Hindlimb muscle (tissue), 1 donor: ENCODE measurements at places on chromosomes 5 and 9. TPM values are rescaled to one million over a fixed set of nuclear protein-coding genes. Genes with fewer than 3 reads are reported as not detected.

Gene CCDC180
- 7.9 TPM for polyA plus RNA-seq

Gene FSD1L
- polyA plus RNA-seq = 18.1 TPM

Gene LRSAM1
- polyA plus RNA-seq = 16.9 TPM

Gene ANKDD1B
- 0.75 TPM for polyA plus RNA-seq

Gene CA9
- polyA plus RNA-seq = 0.50 TPM

Gene AFAP1L1
- polyA plus RNA-seq = 129 TPM

Gene OR1J2
- polyA plus RNA-seq = not detected

Gene C5orf47
- not detected for polyA plus RNA-seq

Gene PCDHA13
- polyA plus RNA-seq = 0.21 TPM

Gene BRINP1
- 0.12 TPM for polyA plus RNA-seq
